Activated naive CD4-positive, alpha-beta T cell (primary cell): ENCODE measurements at places on chromosomes 3 and 15.

DNA sequence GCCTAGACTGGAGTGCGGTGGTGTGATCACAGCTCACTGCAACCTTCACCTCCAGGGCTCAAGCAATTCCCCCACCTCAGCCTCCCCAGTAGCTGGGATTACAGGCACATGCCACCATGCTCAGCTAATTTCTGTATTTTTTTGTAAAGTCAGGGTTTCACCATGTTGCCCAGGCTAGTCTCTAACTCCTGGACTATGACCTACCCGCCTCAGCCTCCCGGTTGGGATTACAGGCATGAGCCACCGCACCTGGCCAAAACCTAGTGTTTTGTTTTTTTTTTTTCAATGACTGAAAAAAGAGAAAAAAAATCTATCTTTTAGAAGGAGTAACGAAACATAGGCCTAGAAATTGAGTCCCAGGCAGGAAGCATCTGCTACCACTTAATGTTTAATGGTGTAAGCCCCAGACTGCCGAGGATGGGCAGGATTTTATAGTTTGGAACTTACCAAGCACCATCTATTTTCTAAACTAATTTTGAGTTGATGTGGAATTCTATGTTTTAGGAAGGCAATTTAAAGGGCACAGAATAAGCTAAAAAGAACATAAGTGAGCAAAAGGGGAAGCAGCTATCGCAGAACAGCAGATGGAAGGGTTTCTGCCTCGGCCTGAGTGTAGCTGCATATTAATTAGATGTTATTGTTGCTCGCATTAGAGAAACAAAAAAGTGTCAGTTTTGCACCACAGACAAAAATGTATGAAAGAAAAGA, 24.2 kb upstream of the CA12 start:
- no peak for DNase-seq

GRCh38 chr3:11386465-11387113, 114.4 kb downstream of the ATG7 start:
- DNase-seq = no peak

GRCh38 chr3:164514576-164514975, 563.7 kb downstream of the SI start:
- no peak for DNase-seq

GRCh38 chr3:195164573-195165264, 106.2 kb downstream of the XXYLT1 start:
- no peak for DNase-seq

- DNase-seq = no peak
Measured at GRCh38 chr3:82509951-82510603, 748.6 kb upstream of the GBE1 start.

DNA sequence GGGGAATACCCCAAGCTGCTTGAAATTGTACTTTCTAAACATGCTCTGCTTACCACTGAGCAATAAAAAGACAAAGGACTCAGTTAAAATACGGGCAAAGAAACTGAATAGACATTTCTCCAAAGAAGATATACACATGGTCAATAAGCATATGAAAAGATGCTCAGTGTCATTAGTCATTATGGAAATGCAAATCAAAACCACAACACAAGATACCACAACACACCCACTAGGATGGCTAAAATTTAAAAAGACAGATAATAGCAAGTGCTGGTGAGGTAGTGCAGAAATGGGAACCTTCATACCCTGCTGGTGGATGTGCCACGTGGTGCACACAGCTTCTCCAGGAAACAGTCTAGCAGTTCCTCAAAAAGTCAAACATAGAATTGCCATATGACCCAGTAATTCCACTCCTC, 21.3 kb downstream of the LRIG1 start:
- no peak for DNase-seq

GRCh38 chr3:8864402-8865350, 95.3 kb upstream of the OXTR start:
- DNase-seq = no peak

DNA sequence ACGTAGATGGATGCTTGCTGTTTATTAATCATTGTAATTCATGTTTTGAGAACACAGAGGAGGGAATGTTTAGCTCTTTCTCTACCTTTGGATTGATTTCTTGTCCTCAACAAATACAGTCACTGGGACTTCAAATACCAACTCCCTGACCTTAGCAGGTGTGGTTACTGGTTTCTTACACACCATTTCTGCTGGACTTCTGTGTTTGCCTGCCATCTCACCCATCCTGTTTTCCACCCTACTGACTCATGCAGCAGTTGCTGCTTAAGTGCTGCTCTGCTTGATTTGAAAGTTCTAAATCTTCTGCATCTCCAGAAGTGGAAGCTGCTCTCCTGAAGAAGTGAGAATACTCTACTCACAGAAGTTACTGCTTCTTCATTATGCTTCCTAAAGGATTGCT, 170.3 kb downstream of the ZPLD1 start:
- DNase-seq = no peak

- DNase-seq = no peak
Measured at GRCh38 chr15:80199869-80200268, 47.1 kb downstream of the FAH start.

- DNase-seq = no peak
Measured at GRCh38 chr3:40211579-40211978, 97.9 kb upstream of the EIF1B start.

GRCh38 chr3:54671511-54671910, 256.3 kb downstream of the LRTM1 start:
- no peak for DNase-seq

DNA sequence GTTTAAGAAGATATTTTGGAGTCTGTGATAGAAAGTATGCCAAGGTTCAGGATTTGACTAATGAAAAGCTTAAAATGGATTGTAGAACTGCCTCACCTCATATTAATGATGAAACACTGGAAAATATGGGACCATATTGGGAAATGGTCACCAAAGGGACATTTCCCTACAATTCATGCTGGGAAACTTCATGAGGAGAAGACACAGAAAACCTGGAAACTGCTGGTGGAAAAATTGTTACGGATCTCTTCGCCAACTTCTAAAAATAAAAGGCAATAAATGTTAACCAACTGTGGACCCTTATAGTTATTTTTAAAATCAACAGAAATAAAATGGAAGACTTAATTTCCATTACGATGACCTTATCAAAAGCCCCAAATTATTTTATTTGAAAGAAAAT, 97.6 kb upstream of the FRMD4B start:
- DNase-seq = no peak

DNA sequence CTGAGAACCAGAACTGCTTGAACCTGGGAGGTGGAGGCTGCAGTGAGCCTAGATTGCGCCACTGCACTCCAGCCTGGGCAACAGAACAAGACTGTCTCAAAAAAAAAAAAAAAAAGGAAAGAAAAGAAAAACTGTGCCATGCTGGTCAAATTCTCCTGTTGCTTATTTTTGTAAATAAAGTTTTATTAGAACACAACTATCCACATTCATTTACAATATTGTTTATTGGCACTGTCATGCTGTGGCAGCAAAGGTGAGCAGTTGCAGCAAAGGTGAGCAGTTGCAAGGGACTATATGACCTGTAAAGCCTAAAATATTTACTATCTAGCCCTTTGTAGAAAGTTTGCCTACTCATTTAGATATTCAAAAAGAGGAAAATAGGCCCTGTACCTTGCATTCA, 18.3 kb downstream of the ASTE1 start:
- no peak for DNase-seq

- no peak for DNase-seq
Measured at GRCh38 chr3:127775398-127776109, 46.8 kb downstream of the MGLL start.

GRCh38 chr3:38397320-38397719, 50.7 kb downstream of the XYLB start:
- no peak for DNase-seq

- DNase-seq = no peak
Measured at GRCh38 chr3:70951316-70951715, 632.2 kb downstream of the FOXP1 start.

DNA sequence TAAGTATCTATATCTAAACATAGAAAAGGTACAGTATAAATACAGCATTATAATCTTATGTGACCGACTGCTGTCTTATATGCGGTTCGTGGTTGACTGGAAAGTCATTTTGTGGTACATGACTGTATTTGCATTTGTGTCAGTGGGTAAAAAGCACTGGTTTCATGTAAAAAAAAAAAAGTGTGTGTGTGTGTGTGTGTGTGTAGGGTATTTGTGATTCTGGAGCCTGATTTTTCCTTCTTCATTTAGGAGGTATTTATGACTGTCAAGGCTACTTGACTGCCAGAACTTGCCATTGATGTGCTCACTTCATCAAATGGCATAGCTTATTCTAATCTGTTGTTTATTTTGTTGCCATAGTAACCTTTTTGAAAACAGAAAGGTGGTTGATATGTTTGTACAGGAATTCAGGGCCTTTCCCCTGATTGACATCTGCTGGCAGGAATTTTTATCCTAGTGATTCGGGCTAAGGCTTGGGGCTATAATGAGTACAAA, 63.2 kb downstream of the AKAP13 start:
- DNase-seq = no peak

GRCh38 chr3:43394041-43394554, 107.8 kb downstream of the SNRK start:
- no peak for DNase-seq

GRCh38 chr3:170907637-170908234, 701 bp downstream of the EIF5A2 start:
- no peak for DNase-seq

GRCh38 chr15:28026221-28026620, 72.9 kb downstream of the OCA2 start:
- no peak for DNase-seq
